Stimulated activated CD4-positive, alpha-beta T cell treated with anti-CD3 and anti-CD28 coated beads, Interleukin-1b, Interleukin-23, amount 100 ng/mL, for 1 hour (primary cell): ENCODE measurements at places on chromosomes 12 and 14.

DNA sequence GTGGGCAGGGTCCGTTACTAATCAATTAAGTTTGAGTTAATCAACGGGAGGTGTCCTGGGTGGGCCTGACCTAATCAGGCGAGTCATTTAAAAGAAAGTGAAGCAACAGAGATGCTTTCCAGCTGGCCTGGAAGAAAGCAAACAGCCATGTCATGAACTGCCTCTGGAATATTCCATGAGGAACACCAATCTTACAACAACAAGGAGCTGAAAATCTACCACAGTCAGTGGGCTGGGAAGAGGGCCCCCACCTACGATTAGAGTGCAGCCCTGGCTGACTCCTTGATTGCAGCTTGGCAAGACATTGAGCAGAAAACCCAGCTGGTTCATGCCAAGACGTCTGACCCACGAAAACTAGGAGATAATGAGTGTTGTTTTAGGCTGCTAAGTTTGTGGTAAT is 56.2 kb downstream of the SSPN start:
- no peak for DNase-seq

DNA sequence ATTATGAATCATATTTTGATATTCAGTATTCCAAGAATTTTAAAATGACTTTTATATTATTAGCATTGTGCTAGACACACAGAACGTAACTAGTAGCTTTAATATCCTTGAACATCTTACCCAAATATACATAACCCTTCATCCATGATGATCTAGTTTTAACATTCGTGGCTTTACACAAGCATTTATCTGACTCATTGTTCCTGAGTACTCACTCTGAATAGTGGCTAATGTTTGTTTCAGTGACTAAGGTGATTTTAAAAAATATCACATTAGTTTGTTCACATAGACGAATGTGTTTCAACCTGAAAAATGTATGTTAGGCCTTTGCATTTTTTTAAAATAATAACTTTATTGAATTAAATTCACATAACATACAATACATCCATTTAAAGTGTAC is 80.0 kb upstream of the PTPRQ start:
- no peak for DNase-seq

DNA sequence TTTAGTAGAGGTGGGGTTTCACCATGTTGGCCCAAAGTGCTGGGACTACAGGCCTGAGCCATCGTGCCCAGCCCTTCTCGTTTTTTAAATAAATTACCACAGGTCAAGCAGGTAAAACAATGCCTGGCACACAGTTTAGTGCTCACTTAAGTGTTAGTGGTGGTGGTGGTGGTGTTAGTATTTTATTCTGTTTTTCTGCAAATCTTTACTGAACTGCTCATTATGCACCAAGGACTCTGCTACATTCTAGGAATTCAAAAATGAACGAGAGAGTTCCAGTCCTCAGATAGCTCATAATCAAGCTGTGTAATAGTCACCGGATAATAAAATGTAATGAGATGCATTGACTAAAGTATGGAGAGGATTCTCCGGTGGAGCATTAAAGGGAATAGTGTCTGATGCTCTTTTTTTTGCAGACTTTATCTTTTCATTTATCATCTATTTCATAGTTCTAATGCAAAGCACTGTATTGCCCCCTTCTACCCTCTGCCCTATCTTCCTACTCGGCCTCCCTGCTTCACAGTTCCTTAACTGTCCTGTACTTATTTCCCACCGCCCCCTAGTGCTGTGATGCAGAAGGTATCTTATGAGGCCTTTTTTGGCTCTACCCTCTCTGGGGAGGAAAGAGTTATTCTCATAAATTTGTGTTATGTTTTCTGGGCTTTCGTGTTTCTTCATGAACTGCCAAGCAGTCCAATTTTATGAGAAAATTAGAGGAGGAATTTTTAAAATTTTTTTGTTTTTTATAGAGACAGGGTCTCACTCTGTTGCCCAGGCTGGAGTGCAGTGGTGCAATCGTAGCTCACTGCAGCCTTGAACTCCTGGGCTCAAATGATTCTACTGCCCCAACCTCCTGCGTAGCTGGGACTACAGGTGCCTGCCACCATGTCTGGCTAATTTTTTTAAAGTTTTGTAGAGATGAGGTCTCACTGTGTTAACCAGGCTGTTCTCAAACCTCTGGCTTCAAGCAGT is 1.0 kb downstream of the ITFG2 start:
- no peak for DNase-seq

- DNase-seq = no peak
These were observed 295.9 kb downstream of the DIO2 start for GRCh38 chr14:79915406-79915805.

- no peak for DNase-seq
These were observed 282.4 kb downstream of the DPF3 start for GRCh38 chr14:72611506-72611905.

DNA sequence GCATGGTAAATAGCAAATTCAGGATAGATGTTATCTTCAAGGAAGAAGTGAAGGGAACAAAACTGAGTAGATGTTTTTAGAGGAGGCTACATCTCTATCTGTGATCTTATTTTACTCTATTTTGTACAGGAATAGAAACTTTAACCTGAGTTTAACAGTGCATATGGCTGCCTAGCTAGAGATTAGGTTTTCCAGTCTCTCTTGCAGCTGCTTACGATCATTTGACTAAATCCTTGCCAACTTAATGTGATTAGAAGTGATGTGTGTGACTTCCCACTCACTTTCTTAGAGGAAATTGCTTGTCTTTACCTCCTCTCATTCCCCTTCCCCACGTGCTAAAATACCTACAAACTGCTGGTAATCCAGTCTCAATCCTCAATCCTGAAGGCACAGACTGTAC is 26.5 kb upstream of the SLC15A5 start:
- no peak for DNase-seq

DNA sequence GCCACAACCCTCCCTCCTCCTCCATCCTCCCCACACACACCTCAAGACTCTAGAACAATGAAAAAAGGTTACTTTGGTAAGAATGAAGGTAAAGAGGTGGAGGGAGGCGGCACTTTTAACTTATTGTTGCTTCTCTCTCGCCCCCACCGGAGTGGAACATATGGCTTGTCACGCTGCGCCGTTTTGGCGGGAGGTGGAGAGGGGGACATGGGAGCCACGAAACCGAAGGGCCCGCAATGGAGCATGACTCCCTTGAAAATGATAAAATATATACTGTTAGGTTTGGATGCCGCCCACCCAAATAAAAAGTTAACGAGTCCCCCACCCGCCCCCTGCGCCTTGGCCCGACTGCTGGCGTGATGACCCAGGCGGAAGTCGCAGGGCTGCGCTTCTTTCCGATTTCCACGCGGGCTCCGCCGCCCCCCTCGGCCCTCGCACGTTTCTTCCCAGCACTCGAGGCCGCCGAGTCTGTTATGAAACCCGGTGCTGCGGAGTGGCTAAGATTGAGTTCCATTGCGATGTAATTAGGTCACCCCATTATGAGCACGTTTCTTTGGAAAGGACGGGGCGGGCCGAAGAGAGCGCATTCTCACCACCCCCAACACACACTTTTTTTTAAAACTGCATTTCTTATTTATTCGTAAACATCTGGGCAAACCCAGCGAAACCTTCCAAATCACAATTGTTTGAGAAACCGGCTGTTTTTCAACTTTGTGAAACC is 1.4 kb upstream of the ZFP36L1 start:
- no peak for DNase-seq
